ENCODE measurements at places on chromosomes 7 and 10. TPM values are rescaled to one million over a fixed set of nuclear protein-coding genes. Genes with fewer than 3 reads are reported as not detected.

Gene CTBP2
- total RNA-seq, result 5.8 TPM

Gene CNPY1
- total RNA-seq, result not detected

Gene SGMS1
- total RNA-seq, result 17.4 TPM

Gene NUTM2D
- 4.0 TPM for total RNA-seq

Gene CLDN3
- 28.9 TPM for total RNA-seq

Gene MYOZ1
- not detected for total RNA-seq

Gene NKX1-2
- total RNA-seq, result 0.05 TPM

Gene PPP3CB
- 10.7 TPM for total RNA-seq

Gene SPDYE18
- total RNA-seq, result 0.60 TPM

Gene HTRA1
- 83.1 TPM for total RNA-seq

Gene GPRIN2
- 1.1 TPM for total RNA-seq

Gene PHYH
- total RNA-seq, result 140 TPM

Gene ZNF800
- 13.0 TPM for total RNA-seq

Gene NUTM2A
- total RNA-seq, result 1.1 TPM

Gene MXI1
- total RNA-seq, result 26.3 TPM

Gene CYP3A4
- 1,005 TPM for total RNA-seq

Gene DKK1
- total RNA-seq, result 0.38 TPM

Gene JCAD
- 4.2 TPM for total RNA-seq

Gene OLAH
- not detected for total RNA-seq

Gene TMEM229A
- not detected for total RNA-seq

Gene SUFU
- total RNA-seq, result 6.8 TPM

Gene GDF2
- total RNA-seq, result 7.2 TPM

Gene SPDYE8
- not detected for total RNA-seq

Gene TMEM176B
- 906 TPM for total RNA-seq

Gene ATP6V0A4
- total RNA-seq, result not detected

All from left lobe of liver (tissue), 2 donors.